BE2C (cell line): ENCODE measurements at places on chromosomes 1 and 21.

DNA sequence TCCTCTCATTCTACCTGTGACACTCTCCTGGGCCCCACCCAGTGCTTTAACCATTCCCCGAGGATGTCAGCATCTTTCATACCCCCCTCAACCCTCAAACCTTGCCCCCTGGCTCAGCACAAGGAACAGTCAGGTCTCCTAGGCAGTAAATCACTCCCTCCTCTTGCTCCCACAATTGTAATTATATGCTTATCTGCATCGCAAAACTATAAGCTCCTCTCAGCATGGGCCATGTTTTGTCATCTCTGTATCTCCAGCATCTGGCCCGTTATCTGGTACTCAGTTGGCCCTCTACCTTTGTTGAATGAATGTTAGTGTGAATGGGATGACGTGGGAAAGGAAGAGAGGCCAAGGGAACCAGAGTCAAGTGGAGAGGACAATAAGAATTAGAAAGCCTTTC is 2.8 kb upstream of the ELOVL1 start:
- DNase-seq = no peak

DNA sequence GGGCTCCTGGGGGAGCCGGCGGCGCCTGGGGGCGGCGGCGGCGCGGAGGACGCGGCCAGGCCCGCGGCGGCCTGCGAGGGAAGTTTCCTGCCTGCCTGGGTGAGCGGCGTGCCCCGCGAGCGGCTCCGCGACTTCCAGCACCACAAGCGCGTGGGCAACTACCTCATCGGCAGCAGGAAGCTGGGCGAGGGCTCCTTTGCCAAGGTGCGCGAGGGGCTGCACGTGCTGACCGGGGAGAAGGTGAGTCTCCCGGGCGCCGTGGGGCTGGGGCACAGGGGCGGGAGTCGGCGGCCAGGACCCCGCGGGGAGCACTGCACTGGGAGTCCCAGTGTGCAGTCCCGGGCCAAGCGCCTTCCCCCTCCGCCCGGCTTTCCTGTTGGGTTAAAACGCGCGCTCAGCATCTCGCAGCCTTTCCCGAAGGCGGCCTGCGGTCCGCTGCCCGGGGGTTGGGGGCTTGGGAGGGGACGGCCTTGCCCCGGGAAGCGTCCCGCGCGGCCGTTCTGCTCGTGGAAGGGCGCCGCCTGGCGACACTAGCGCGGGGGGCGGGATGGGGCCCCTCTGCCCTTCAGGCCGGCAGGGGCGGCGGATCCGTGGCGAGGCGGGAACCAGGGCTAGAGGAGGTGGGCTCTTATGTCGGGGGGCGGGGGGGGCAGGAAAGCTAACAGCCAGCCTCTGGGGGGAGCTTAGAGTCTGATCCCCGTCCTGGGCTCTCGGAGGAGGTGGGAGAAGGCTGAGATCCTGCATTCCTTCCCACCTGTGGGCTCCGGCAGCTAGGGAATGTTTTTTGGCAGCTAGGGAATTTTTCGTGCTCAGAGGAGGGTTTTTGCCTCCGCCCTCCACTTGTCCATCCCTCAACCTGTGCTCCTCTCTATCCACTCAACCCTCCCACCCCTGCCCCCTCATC is 1.1 kb downstream of the HUNK start:
- peak; percentile 80 for DNase-seq

DNA sequence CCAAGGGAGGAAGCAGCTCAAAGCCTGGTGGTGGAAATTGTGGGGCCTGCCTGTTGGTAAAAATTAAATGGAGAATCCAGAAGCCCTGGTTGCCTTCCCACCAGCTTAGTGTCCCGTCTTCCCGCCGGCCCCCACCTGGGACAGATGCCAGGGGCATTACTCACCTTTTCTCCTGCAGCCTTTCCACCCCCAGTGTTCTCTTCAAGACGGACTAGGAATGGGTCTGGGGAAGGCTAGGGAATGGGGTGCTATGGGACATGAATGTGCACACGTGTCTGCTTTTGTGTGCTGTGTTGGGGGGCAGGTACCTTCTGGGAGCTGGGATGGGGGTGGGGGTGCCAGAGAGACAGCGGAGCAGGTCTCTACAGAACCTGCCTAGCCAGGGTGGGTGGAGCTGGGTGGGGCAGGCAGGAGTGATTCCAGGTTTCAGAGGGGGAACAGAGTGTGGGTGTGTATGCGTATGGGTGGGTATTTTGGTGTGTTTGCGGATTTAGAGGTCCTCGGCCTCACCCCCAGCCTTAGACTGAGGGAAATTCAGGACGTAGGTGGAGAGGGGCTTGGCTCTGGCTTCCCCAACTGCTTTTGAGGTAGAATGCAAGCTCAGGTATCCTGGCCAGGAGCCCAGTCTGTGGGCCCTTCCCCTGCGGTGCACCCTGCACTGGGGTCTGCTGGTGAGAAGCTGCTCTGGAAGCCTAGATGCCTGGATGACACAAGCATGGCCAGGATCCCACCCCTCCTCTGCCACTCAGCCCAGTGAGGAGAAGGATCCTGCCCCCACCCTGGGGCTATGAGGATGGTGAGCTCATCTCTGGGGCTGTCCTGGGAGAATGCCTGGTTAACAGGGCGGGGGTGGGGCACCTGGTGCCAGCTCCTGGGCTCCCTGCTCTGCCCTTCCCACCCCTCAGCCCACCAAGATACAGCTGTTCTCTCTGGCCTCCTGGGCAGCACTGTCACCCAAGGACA is 7.8 kb downstream of the VANGL2 start:
- peak; percentile 52 for DNase-seq

DNA sequence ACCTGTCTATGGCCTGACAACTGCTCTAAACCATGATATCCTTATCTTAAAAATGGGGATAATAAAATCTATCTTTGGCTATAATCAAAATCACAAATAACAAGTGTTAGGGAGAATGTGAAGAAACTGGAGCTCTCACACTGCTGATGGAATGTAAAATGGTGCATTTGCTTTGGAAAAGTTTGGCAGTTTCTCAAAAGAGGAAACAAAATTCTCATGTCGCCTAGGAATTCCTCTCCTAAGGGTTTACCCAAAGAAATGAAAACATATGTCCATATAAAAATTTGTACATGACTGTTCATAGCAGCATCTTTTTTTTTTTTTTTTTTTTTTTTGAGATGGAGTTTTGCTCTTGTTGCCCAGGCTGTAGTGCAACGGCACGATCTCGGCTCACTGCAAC is 64.3 kb downstream of the ZNF281 start:
- DNase-seq = no peak

GRCh38 chr1:239562095-239562494 is 175.7 kb downstream of the CHRM3 start:
- DNase-seq = no peak
